Activated CD4-positive, alpha-beta T cell treated with anti-CD3 and anti-CD28 coated beads, Interleukin-2, amount 10 ng/mL, durations not matched to agents 7 days and 5 days (primary cell): ENCODE measurements at places on chromosomes 12 and 14. TPM values are rescaled to one million over a fixed set of nuclear protein-coding genes. Genes with fewer than 3 reads are reported as not detected.

Gene RNASE2
- not detected for total RNA-seq

Gene CAPZA3
- total RNA-seq: not detected

Gene SERPINA12
- total RNA-seq: not detected

Gene PTGER2
- 54.5 TPM for total RNA-seq

DNA sequence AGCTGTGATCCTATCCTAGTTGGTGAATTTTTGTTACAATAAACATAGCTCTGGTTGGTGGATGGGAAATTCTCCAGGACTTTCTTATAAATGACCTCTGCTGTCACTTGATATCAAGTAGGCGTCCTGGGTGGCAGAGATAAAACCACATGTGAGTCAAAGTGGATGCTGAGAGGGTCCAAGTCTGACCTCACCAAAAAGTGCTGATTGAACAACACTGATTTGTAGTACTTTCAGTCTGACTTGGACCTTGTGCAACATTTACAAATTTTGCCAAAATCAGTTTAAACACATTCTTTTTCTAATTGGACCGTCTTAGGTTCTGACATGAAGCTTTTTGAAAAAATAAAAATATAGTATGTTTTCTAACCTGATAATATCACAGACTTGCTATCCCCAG lies 585.6 kb downstream of the GALC start:
- no peak for DNase-seq

- DNase-seq: no peak
Observed at GRCh38 chr14:26204728-26205479, 392.9 kb downstream of the NOVA1 start.

GRCh38 chr12:56152756-56153677 lies 630 bp downstream of the MYL6B start:
- no peak for DNase-seq

- no peak for DNase-seq
Observed at GRCh38 chr12:121154793-121155375, 22.2 kb downstream of the P2RX7 start.

DNA sequence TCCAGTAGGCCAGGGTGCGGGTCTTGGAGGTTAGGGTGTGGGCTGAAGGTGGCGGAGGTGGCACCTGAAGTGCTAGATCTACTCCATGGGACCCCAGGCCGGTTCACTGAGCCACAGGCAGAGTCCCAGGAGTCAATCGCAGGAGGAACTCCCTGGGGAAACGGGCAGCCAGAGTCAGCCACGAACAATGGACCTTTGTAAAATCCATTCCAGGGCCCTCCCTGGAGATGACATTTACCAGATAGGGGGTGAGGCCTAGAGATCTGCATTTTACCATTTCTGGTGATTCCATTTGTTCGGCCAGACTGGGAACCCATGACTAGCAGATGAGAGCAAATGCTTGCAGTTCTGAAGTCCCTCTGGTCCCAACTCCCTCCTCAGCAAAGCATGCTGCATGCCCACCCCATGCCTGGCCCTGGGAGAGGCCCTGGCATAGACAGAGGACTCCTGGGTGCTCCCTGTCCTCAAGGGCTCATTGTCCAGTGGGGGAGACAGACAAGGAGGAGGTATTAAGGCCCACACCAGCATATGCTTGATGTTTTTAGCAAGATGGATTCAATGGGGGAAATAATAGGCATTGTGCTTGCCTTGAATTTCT lies 115.5 kb downstream of the EML1 start:
- DNase-seq: no peak

- no peak for DNase-seq
Observed at GRCh38 chr12:82833481-82833880, 146.8 kb downstream of the TMTC2 start.

GRCh38 chr14:65948302-65948701 lies 535.8 kb downstream of the FUT8 start:
- no peak for DNase-seq

- DNase-seq: no peak
Observed at GRCh38 chr14:42420071-42420470, 813.4 kb downstream of the LRFN5 start.

- no peak for DNase-seq
Observed at GRCh38 chr12:31465002-31465401, 125.9 kb downstream of the DENND5B start.

- DNase-seq: peak; percentile 71
Observed at GRCh38 chr12:101939856-101940265, 62.5 kb downstream of the DRAM1 start.

DNA sequence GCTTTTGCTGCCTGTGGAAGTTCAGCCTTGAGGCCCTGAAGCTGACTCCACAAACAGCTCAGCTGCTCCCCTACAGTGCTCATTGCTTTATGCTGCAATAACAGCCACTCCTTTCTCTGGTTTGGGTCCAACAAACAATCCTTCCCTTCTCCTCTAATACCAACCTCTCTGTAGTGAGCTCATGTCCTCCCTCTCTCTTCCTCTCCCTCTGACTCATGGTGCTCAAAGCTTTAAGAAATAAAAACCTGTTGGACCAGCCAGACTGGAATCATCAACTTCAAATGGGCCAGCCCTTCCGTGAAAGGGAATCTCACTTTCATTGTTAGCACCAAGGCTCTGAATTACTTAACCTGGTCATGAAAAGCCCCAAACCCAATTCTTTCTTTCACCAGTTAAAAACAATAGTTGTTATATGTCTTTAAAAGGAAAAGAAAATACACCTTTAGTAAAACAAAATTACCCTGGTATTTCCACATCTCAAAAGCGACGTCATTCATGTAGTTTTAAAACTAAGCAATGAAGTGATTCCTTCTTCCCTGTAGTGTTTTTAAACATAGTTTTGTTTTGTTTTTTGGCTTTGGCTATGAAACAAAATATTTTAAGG lies 126.4 kb downstream of the DUSP6 start:
- no peak for DNase-seq

GRCh38 chr12:15131431-15131830 lies 89.8 kb downstream of the RERG start:
- DNase-seq: no peak

- DNase-seq: no peak
Observed at GRCh38 chr12:64837427-64837826, 13.0 kb downstream of the TBC1D30 start.

DNA sequence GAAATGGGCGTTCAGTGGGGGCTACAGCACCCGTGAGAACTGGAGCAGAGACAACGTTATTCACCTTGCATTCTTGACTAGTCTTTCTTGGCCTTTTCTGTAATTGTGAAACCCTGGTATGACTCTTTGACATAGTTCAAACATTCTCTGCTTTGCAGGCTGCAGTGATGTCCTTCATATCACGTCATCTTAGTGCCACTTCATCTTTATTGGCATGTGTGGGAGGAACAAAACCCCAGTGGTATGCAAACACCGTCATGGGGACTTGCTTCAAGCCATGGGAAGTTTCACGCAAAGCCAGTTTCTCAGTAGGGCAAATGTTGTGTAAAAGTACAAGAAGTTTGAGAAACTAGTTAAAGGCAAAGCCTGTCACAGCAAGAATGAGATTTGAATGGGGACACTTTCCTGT lies 20.2 kb upstream of the DUSP16 start:
- DNase-seq: peak; percentile 10

GRCh38 chr14:61569812-61570548 lies 125.3 kb upstream of the HIF1A start:
- peak; percentile 59 for DNase-seq

DNA sequence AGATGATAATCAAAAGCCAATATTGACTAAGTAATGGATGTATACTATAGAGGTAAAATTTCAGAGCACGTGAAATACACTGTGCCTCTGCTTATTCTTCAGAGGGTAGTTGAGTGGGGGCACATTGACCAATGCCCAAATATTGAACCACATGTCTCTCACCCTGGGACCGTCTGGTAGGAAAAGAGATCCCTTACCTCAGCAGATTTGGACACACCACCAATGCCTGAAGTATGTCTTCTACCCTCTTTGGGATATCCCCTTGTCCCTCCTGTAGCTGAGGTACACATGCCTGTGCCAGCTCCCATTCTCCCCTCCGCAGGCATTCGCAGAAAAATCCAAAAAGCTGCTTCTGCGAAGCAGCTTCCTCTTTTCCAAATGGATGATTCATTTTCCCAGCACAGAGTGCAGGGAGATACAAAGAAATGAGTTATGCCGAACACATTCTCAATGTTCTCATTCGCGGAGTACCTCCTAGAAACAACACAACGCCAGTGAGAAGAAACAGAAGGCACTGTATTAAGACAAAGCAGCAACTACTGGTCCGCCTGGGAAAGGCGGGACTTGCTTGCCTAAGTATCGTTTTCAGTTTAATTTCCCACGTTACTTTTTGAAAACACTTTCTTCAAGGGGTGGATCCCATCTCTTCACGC lies 691 bp downstream of the ZFYVE26 start:
- no peak for DNase-seq

GRCh38 chr12:108840605-108841332 lies 16.6 kb downstream of the SSH1 start:
- DNase-seq: no peak

DNA sequence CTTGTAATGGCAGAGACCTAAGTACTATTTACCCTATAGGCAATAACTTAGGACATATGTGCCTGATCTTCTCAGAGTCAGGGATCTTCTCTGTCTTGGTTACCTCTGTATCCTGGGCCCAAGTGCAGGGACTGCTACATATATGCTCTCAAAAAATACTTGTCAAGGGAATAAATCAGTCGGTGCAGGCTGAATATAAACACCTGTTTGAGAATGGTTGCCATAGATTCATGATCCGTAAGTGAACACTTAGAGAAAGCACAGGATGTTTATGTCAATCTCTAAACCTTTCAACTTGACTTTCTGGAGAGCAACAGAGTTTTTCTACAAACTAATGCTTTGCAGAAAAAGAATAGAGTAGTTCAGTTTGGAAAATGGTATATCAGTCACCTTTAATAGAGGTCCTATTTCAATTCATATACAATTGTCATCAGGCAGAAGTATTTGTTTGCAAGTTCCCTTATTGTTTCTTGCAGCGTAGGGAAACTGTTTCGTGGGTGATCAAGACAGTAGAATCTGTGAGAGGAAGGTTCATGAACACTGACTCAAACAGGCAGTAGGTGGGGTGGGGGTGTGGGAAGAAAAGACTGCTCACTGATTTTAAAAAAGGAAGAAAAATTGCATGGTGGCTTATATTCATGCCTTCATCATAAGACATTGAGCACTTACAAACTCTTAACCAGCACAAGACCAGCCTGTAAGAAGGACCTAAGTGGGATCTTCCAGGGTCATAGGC lies 6.0 kb upstream of the UBE2N start:
- DNase-seq: peak; percentile 42

GRCh38 chr14:95185033-95185766 lies 27.9 kb upstream of the DICER1 start:
- DNase-seq: no peak
